Activated gamma-delta T cell treated with Interleukin-2 at 50 U/mL for 16 hours (primary cell): ENCODE measurements at places on chromosomes 3 and 15.

DNA sequence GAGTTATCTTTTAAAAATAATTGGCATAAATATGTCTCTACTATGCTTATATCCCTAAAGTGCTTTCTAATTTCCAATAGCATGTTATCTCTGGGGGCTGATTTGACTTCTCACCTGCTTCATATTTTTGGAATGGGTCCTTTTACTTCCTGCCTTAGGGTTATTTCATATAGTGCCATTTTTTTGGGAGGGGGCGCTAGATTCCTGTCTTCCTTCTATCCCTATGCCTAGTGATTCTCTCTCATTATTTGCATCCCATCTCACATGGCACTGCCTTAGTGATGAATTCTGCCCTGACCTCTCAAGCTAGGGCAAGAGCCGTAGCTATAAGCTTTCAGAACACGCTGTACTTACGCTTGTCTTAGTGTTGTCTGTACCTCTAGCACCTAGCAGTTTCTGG is 150.3 kb upstream of the SLITRK3 start:
- no peak for DNase-seq

GRCh38 chr15:88649286-88649733 is 10.5 kb downstream of the ISG20 start:
- peak; percentile 73 for DNase-seq

DNA sequence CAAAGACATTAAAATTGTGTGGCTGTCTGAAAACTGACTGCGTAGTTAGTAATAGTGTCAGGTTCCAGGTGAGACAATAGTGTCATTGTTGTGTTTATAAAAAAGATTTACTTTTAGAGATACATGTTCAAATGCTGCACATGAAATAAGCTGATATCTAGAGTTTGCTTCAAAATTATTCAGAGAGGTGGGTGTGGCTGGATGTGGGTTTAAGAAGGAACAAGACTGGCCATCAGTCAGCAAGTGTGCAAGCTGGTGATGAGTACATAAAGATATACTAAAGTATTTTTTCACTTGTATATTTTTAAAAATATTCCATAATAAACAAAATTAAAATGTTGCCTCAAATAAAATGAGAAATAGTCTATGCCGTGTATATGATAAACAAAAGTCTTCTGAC is 190.6 kb downstream of the ARRDC4 start:
- no peak for DNase-seq

DNA sequence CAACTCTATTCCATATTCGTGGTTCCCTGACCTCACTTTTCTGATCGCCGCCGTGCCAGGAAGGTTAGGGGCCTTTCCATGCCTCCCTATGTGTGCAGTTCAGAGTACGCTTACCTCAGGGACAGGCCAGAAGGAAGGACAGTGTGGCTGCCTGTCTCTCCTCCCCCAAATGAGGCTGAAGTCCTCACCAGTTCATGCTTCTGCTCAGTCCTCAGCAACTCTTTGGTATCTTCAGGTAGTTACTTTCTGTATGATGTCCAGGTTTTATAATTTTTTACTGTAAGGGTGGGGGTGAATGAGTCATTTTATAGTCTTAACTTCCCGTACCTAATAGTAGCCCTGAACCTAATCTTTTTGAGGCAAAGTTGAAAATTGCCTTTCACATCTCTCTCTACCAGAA is 98.7 kb downstream of the VPS8 start:
- no peak for DNase-seq

- no peak for DNase-seq
These were observed 25.7 kb downstream of the ZDHHC3 start for GRCh38 chr3:44950275-44950734.

- DNase-seq: no peak
These were observed 7.4 kb upstream of the MBNL1 start for GRCh38 chr3:152261329-152261728.

DNA sequence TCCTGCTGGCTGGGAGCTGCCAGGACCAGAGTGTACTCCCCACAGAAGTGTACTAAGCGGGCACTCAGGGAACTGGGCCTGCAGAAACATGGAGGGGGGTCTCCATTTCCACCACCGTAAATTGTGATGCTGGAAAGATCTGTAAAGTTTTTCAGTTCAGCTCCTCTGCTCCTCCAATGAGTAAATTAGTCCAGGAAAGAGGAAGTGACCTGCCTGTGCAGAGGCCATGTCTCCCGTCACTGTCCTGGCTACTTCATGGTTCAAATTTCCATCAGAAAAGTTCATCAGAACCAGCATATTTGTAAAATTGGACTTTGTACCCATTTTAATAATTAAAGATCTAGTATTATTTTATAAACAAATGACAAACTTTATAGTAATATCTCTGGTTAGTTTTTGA is 226.7 kb upstream of the THBS1 start:
- DNase-seq: no peak

- peak; percentile 68 for DNase-seq
These were observed 21.3 kb upstream of the DAPK2 start for GRCh38 chr15:64067564-64068030.

DNA sequence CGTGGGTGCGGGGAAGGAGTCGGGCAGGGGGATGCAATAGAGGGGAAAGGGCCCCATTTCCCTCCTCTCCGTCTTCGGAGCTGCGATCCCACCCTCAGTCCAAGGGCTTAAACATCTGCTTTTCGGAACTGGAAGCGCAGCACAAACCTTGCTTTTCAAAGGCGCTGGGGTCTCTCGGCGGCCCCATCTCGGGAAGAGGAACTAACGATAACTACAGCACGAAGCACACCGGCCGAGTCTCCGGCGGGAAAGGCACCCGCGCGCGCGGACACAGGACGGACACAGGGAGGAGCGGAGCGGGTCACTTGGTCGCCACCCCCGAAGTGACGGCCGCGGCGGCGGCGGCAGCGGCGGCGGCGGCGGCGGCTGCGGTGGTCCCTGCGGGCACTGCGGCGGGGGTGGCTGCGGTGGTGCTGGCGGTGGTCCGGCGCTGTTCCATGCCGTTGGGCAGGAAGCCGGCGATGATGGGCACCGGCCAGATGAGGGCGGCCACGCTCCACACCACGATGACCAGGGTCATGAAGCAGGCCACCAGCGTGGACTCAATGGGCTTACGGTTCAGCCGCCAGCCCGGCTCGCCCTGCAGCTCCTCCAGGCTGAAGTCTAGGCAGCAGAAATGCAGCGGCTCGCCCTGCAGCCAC is 1.1 kb downstream of the TMEM158 start:
- DNase-seq: no peak
